ENCODE measurements at places on chromosomes 5 and 9.

DNA sequence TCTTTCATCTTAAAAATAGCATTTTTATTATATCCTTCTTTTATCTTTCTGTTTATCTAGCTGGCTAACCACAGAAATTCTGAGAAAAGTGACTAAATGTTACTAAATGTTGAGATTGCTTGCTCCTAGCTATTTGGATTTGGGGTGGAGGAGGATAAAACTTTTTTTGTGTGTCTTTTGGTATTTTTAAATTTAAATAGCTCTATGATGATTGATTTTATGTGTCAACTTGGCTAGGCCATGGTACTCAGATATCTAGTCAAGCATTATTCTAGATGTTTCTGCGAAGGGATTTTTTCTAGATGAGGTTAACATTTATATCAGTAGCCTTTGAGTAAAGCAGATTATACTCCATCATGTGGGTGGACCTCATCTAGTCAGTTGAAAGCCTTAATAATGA lies 75.0 kb downstream of the GCNT1 start:
- no peak for DNase-seq

- peak; percentile 43 for DNase-seq
These were observed 10.9 kb upstream of the ZNF366 start for GRCh38 chr5:72518001-72518683.

DNA sequence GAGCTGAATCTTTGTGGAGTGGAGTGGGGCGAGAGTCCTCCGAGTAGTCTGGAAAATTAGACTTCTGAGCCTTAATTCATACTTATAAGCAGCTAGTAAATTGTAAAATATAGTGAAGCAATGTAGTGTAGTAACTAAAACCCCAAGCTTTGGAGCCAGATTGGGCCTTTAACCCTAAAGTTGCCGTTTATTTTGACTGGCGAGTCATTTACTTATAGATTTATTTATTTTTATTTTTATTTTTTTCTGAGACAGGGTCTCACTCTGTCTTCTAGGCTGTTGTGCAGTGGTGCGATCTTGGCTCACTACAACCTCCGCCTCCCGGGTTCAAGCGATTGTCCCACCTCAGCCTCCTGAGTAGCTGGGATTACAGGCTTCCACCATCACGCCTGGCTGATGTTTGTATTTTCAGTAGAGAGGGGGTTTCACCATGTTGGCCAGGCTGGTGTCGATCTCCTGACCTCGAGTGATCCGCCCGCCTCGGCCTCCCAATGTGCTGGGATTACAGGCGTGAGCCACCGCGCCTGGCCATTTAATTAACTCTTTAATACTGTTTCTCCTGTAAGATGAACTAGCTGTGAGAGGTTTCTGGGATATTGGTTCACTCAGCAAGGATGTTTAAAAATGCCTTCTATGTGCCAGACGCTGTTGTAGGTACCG lies 687 bp upstream of the RPS23 start:
- DNase-seq = no peak

DNA sequence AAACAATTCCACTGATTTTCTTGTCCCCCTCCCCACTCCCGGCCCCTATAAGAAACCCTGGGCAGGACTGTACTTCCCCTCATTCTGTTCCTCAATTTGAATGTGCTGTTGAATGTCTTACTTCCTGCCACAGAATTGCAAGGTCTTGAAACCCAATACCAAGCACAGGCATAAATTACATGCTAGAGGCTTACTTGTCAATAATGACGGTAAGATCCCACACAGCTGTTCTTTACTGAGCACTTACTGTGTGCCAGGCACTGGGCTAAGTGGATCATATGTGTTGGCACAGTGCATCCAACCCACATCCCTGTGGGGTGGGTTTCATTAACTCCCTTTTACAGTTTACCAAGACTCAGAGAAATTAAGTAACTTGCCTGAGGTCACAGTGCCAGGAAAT lies 63.4 kb downstream of the MVB12B start:
- no peak for DNase-seq

DNA sequence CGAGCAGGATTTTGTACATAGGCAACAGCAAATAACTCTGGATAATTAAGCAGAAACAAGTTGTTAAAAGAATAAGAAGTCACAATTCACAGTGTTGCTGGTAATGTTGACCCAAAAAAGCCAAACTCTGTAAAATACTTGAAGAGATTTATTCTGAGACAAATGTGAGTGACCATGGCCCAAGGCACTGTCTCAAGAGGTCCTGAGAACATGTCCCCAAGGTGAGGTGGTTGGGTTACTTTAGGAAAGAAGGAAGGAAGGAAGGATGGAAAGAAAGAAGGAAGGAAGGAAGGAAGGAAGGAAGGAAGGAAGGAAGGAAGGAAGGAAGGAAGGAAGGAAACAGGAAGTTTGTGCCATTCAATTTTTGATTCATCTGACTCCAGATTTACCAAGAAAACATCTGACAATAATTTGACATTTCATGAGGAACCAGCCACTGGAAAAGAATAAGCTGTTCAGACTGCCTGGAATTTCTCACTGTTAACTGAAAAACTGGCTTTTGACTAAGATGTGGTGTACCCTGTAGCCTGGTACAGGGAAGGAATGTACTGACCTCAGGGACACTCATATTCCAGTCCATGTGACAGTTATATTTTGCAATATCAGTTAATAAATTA lies 295.9 kb upstream of the TNC start:
- no peak for DNase-seq

- DNase-seq = no peak
These were observed 93.8 kb upstream of the IL12B start for GRCh38 chr5:159424123-159424522.

- DNase-seq = peak; percentile 85
These were observed 38.9 kb downstream of the PRRC2B start for GRCh38 chr9:131432597-131433301.

DNA sequence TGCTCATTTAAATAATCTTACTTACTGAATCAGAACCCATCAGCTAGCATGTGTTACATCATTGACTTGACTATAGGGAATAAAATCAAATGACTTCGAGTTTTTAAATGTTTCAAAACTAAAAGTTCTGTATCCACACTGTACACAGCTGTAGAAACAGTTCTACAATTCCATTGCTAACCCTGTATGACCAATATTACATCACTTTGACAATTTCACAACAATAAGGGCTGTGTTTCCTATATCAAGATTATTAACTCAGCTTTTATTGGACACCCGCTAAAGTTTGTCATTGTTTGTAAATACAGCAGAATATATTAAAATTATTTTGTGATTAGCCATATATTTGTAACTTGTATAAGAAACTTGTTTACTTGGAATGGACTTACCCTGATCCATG lies 540.8 kb downstream of the PRELID2 start:
- no peak for DNase-seq

DNA sequence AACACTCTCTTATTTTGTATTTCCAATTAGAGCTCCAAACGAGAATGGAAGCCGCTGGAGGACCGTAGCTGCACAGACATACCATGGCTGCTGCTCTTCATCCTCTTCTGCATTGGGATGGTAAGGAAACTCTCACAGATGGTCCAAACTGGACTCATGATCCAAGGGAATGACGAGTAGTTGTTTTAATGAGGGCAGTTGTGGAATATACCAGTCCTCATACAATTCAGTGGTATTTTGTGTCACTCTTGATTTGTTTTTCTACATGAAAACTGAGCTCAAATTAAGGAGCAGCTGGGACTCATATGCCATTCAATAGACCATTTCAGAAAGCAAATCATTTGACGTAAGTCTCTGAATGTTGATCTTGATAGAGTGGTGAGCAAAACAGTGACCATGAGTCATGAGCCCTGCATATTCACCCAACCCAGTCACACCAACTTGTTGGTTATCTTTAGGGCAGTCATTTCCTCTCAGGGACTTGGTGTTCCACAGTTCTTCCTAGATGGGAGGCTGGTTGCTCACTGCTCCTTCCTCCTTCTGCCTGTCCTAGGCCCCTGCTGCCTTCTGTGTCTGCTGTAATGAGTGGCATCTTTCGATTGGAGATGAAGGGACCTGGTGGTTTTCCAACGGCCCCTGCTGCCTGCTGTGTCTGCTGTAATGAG lies 54.9 kb downstream of the SLC44A1 start:
- peak; percentile 72 for DNase-seq

DNA sequence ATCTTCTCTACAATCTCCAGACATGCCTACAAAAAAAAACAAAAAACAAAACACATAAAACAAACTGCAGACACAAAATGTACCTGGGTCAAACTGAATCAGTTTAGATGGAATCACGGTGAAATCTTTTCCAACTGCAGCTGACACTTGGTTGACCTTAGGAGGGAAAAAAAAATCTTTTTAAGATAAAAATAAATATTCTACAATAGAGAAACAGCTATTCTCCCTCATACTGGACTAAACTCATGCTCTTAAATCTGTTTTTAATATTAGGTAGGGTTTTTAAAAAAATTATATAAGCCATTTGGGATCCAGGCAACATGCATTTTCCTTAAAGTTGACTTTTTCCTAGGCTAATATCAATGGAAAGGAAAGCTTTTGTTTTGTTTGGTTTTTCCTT lies 33.8 kb upstream of the CER1 start:
- DNase-seq = no peak

DNA sequence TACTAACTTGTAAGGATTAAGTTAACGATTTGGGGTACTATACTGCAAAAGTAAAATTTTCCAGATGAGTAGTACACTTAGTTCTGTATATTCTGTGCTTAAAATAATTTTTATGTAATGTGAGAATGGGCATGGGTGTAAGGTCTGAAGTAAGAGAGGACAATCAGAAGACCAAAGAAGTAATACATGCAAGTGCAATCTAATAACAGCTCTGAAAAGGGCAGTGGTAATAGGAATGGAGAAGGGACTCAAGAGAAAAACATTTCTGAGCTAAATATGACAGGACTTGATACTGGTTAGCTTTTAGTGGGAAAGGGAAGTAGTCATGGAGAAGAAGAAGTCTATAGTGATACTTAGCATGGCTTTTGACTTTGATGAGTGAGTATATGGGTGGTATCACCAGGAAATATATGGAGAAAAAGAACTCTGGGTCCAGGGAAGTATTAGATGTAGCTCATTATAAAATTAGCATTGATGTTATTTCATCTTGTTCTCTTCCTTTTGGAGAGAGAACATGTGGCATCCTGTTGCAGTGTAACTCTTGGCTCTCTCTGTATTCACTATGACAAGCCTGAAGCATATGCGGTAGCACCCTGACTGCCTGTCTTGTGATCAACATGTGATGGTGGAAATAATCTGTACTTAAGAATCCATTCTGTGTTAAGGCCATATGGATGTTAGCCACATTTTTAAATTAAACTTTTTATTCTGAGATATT lies 60.5 kb downstream of the ERCC6L2 start:
- no peak for DNase-seq

- DNase-seq = no peak
These were observed 96.4 kb upstream of the VLDLR start for GRCh38 chr9:2525147-2525546.

DNA sequence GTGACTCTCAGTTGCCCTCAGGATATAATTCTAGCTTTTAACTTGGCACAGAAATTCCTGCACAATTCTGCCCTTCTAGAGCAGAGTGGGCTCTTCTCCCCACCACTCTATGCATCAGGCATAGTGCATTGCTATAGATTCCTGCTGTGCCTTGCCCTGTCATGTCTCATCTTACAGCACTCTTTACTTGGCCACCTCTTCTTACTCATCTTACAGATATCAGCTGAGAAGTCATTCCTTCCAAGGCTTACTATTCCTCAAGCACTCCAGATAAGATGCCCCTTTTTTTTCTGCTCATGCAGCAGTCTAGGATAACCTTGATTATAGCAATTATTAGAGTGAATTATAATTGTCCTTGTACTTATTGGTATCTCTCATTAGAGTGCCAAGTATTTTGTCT lies 5.6 kb downstream of the FAM221B start:
- no peak for DNase-seq

DNA sequence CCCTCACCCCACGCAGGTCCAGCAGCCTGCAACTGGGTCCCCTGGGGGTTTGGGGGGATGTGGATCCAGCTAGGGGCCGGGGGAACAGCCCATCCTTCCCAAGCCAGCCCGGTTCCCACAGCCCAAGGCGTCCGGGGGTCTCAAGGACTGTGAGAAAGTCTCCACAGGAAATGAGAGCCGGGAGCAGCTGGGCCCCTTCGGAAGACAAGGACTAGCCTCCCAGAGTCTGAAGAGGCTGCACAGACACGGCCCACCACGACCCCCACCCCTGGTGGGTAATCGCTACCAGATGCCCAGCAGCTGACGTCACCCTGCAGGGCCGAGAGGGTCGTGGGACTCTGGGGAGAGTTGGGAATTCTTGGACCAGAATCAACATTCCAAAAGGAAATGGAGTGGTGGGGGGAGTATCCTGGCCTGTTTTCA lies 10.5 kb downstream of the SH2D3C start:
- DNase-seq = no peak

- DNase-seq = no peak
These were observed 198.8 kb downstream of the FRMD3 start for GRCh38 chr9:83339435-83339834.

GRCh38 chr5:40689438-40689837 lies 9.7 kb downstream of the PTGER4 start:
- DNase-seq = peak; percentile 70

- DNase-seq = no peak
These were observed 34.1 kb downstream of the STARD4 start for GRCh38 chr5:111478266-111478665.

GRCh38 chr5:73540192-73540591 lies 25.2 kb downstream of the ANKRA2 start:
- DNase-seq = no peak

GRCh38 chr5:170330568-170331054 lies 33.0 kb upstream of the LCP2 start:
- DNase-seq = no peak

DNA sequence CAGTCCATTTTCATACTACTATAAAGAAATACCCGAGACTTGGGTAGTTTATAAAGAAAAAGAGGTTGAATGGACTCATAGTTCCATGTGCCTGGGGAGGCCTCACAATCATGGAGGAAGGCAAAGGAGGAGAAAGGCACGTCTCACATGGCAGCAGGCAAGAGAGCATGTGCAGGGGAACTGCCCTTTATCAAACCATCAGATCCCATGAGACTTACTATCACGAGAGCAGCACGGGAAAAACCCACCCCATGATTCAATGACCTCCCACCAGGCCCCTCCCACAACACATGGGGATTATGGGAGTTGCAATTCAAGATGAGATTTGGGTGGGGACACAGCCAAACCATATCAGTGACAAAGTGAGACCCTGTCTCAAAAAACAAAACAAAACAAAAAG lies 19.9 kb downstream of the TRAF2 start:
- no peak for DNase-seq

DNA sequence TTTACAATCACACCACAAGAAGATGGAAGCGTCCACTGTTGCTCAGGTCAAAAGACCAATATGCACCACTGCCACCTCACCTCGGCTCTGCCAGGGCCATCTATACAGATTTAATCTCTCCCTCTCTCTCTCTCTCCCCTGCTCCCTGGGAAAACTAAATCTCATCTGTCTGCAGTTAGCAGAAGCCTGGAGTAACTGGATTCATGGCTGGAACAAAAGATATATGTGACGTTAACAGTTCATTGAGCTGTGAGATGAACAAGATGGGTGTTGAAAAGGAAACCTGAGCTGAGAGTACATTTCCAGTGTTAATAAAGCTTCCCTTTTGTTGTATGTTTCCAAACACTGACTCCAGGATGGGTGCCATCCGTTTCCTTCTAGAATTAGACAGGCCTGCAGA lies 369.7 kb downstream of the CDK5RAP2 start:
- no peak for DNase-seq

All from AG08396 (cell line).